ENCODE measurements at places on chromosomes 4 and X.

DNA sequence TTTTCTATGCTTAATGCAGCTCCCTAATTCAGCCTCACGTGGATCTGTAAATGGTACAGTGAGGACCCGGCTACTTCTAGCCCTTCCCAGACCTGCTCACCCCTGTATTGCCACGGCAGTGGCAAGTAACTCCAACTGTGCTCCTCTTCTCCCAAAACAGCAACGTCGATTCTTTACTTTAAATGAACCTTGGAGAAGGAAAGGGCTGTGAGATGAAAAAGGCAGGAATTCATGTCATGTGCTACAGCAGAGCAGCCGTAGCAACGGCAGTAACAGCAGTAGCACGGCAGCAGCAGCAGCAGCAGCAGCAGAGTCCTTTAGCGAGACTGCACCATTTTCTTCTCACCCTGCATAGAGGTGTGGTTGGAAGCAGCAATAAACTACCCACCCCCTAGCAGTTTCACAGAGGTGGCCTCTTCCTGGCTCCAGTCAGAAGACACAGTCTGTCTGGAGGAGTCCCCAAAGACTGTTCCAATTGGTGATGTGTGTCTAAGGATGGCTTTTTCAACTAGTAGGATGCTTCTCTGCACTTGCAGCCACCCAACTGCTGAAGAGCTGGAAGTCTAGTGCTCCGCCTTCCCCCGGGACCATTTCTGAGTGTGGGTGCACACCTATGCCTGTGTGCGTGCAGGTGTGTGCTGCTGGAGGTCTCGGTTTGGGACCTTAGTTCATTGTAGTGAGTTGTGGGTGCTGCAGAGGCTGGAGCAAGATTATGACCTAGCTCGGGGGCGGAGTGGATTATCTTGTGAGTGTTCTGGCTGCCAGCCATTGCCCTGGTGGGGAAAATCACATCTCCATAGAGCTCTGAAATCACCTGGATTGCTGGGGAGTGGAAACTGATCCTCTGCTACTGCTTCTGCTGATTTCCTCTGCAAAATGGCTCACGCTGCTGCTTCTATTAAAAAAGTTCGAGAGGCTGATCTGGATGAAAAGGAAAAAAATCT is 67.2 kb downstream of the ANK2 start:
- DNase-seq = no peak

GRCh38 chr4:139526928-139527327 is 29.1 kb downstream of the SETD7 start:
- no peak for DNase-seq

GRCh38 chr4:85778632-85779131 is 303.7 kb downstream of the ARHGAP24 start:
- no peak for DNase-seq

DNA sequence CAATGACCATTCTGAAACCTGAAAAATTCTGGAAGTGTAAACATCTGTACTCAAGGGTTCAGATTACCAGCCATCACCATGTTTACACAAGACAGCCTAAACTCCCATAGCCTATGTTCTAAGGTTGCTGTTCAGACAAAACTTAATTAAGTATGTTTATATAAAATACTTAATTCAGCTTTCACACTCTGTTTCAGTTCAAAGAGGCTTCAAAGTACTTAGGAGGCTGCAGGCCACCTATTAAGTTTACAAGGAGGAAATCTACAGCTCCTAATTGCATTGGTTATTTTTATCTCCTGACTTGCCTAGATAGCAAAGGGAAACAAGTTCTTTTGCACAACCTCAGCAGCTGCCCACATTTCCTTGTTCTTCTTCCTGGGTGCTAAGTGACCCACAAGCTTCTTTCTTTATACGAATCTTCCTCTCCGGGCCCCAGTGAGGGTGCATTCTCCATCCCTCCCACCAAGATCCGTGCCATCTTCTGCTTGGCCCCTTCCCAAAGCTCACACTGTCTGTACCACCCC is 2.0 kb downstream of the GAK start:
- DNase-seq = no peak

DNA sequence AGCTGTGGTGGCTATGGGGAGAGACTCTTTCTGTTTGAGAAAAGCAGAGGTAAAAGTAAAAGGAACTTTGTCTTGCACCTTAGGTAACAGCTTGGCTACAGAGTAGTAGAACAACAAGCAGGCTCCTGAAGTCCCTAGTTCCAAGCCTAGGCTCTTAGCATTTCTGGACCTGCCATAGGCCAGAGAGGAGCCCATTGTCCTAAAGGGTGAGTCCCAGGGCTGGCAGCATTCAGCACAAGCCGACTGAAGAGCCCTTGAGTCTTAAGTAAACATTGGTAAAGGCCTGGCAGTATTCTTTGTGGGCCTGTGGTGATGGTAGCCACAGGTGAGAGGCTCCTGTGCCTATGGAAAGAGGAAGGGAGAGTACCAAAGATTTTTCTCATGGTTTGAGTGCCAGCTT is 38.2 kb downstream of the CSN3 start:
- no peak for DNase-seq

GRCh38 chr4:183738961-183739360 is 79.9 kb downstream of the TRAPPC11 start:
- DNase-seq = no peak

All from AG09309 (cell line).